ENCODE measurements at places on chromosomes 5 and 9.
A peak's percentile ranks its signal among the peaks of the same experiment; 100 is the strongest.

- no peak for DNase-seq
Measured at GRCh38 chr9:111037356-111037707, 938 bp downstream of the LPAR1 start.

GRCh38 chr5:66230551-66230950, 86.5 kb downstream of the SREK1 start:
- no peak for DNase-seq

- DNase-seq, result no peak
Measured at GRCh38 chr5:41797662-41798061, 72.6 kb downstream of the OXCT1 start.

GRCh38 chr5:15692706-15693381, 192.9 kb downstream of the FBXL7 start:
- DNase-seq, result no peak

DNA sequence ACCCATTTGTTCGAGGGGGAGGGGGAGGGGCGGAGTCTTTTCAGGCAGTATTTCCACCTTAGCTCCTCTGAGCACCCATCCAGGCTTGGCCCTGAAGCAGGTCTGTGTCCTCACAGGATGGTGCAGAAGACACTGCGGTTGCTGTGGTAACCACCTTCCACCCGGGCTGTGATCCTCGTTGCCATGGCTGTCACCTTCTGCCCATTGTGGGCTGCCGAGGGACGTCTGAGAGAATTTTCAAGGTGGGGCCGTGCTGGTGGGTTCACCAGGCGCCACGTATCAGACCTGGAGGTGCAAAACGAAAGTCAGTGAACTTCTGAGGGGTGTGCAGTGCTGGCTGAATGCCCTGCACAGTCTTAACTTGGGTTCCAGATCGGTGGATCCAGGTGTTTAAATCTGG, 26.7 kb downstream of the POLR1E start:
- DNase-seq, result no peak

DNA sequence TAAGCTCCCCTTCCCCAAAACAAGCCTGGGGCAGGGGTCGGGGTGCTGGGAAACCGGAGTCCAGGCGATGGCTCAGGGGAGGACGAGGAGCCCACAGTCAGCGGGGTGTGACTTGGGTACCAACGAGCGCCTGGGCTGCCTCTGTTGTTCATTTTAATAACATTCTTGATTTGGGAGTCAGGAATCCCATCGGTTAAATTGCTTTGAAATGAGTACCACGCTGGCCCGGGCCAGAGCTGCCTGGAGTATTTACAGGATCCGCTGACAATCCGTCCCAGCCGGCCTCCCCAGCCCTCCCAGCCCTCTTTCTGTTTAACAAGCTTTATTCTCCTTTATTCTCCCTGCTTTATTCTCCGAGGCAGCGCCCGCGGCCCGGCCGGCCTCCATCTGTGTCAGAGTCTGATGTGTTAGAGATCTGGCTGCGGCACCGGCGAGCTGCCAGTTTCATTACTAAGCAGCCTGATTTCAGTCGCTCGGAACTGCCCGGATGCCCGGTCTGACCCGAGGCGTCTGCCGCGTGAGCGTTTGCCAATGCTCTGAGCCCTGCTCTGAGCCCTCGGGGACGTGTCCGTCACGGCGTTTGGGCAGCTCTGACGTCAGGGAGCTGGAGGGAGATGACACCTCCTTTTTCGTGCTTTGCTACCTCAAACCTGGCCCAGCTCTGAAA, 16.5 kb upstream of the QRFP start:
- no peak for DNase-seq

DNA sequence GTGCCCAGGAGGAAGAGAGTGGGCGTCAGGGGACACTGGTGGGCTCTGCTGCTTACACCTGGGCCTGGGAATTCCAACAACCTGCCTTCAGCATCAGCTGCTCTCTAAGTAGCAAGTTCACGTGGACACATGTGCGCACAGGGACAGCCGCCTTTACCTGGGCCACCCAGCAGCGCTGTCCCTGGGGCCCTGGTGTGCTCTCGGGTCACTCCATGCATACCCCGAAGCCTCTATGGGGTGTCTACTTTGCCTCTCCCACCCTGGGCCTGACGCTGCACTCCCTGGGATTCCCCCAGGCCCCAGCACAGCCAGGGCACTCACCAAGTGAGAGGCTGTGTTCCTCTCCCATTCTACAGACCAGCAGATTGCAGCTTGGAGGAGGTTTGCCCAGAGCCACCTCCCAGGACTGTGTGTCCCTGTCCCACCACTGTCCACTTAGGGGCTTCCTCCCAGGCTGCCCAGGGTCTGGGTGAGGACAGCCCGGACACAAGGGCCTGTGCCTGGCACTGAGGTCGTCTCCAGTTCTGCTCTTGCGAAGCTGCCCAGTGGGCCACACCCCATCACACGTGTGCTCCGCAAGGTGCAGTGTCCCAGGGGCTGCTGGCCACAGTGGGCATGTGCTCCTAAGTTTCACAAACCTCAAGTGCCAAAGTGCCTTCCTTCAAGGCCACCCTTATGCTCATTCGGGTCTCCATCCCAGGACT, 5.9 kb downstream of the NINJ1 start:
- DNase-seq, result no peak

DNA sequence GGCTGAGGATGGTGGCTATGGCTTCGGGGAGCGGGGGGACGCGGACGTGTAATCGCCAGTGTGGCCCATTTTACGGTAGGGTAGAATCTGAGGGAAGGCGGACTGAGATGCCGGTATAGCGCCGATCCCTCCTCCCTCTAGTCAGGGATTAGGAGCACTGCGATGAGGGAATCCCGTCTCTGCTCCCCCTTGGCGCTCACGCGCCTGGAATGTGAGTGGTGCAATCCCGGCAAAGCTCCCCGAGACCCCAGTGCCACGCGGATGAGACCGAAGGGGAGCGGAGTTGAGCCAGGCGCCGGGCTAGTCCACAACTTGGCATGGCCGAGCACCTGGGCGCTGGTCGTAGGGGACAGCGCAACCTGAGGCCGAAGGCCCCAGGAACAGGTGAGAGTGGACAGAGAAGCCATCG, 2.2 kb downstream of the NPR3 start:
- DNase-seq, result no peak

DNA sequence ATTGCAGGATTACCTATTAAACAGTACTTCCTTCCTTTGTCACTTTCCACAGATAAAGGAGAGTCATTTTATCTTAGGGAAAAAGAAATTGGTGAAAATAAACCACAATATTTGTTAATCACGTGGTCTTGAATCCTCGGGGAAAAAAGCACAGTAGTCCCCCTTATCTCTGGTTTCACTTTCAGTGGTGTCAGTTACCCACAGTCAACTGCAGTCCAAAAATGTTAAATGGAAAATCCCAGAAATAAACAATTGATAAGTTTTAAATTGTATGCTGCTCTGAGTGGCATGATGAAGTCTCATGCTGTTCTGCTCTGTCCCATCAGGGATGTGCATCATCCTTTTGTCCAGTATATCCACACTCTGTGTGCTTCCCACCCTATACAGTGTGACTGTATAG, 405.2 kb upstream of the MPDZ start:
- no peak for DNase-seq

GRCh38 chr5:36495611-36496010, 110.8 kb upstream of the SLC1A3 start:
- no peak for DNase-seq

GRCh38 chr9:135213566-135213965, 126.1 kb downstream of the OLFM1 start:
- no peak for DNase-seq

GRCh38 chr5:26003966-26004365, 1034.4 kb downstream of the CDH9 start:
- DNase-seq, result no peak

DNA sequence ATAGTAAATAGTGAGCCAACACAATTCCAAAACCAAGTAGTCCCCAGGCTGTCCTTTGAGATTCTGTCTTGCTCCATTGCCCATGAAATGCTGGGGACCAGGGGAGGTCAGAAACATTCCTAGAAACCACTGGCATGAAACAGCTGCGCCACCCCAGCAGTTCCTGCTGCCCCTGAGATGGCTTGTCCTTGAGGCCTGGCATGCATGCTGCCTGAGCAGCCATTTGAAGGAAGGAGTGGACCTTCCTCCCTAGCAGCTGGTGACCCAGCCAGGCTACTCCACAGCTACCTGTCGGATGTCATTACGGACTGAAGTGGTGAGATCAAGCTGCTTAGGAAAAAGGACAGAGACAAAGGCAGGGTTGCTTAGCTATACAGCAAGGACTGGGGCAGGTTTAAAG, 260.6 kb downstream of the DENND1A start:
- no peak for DNase-seq

DNA sequence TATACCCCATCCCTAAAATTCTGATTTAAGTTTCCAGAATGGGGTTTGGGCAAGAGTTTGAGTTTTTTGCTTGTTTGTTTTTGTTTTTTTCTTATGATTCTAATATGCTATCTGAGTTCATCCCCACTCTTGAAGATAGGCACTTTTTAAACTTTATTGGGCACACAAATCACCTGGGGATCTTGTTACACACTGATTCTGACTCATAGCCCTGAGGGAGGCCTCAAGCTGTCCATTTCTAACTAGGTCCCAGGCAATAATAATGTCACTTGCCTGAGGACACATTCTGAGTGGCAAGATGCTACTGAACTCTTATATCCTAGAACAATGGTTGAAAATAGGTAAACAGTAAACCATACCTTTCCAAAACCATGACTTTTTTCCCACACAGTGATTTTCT, 22.8 kb upstream of the ABLIM3 start:
- no peak for DNase-seq

DNA sequence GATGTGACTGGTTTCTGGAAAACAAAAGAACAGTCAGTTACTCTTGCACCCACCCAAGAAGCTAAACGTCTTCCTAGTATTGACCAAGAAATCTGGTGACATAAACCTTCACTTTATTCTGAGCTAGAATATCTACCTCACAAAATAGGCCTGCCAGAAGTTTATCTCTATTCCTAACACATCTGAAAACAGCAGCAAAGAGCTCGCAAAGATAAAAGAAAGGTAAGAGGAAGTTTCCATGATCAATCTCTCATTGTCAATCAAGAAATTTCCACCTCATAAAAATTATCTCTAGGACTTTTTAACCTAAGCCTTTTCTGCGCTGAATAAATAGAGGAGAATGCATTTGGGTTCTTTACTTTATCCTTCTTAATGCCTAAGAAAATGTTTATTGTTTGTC, 17.3 kb upstream of the ZNF474 start:
- DNase-seq, result no peak

GRCh38 chr9:91421128-91421765, 2.4 kb downstream of the NFIL3 start:
- no peak for DNase-seq

DNA sequence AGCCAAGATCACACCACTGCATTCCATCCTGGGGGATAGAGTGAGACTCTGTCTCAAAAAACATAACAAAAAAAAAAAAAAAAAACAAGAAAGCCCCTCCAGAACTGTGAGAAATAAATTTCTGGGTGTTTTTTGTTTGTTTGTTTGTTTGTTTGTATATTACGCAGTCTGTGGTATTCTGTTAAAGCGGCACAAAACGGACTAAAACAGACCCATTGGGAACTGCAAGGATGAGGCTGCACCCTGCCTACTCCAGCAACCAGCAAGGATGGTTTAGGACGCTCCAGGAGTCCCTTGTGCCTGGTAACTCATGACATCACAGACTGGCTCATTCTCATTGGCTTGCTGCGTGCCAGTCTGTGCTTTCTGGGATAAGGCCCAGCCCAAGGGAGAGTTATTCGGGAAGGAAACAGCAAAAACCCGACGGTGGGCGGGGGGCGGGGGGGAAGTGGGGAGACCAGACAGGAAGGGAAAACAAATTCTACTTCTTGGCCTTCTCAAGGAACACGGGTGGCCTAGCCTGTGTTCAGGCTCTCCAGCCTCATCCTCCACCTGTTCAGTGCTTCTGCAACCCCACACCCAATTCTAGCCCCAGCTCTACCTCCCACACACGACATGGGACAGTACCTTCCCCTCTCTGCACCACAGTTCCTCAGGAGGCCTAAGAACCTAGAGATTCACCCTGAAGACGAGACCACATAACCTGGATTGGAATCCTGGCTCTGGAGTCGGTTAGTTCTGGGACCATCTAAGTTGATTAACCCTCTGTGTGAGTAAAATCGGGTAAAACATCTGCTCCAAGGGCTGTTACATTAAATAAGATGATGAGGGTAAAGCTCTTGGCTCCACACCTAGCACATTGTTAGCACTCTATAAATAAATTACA, 2.8 kb downstream of the CD74 start:
- peak; percentile 17 for DNase-seq

DNA sequence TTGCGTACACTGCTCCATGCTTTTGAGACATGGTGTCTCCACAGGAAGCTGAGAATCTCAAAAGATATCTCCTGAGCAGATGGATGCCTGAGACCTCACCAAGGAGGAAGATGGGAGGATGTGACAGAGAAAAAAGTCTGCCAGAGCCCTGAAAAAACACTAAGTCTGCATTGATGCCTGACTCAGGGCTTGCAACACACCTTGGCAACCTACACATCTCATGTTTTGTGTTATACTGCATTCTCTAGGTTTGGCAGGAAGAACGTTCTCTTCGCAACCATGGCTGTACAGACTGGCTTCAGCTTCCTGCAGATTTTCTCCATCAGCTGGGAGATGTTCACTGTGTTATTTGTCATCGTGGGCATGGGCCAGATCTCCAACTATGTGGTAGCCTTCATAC, 19.2 kb downstream of the SLC22A4 start:
- DNase-seq, result no peak

DNA sequence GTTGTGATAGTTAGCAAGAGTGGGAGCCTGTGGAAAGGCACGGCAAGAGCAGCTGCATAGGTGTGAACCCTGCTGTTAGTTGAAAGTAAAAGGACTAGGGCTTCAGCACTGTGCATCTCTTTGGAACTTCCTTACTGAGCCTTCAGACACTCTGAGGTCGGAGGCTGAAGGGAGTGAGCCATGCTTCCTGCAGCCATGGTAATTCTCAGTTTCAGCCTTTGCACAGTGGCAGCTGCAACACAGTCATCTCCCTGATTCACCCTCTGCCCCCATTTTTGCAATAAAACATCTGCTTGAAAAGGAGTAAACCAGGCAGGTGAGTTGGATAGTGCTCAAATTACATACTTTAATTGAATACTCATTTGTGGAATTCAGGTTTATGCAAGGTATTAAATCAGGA, 6.5 kb upstream of the TLE4 start:
- no peak for DNase-seq

DNA sequence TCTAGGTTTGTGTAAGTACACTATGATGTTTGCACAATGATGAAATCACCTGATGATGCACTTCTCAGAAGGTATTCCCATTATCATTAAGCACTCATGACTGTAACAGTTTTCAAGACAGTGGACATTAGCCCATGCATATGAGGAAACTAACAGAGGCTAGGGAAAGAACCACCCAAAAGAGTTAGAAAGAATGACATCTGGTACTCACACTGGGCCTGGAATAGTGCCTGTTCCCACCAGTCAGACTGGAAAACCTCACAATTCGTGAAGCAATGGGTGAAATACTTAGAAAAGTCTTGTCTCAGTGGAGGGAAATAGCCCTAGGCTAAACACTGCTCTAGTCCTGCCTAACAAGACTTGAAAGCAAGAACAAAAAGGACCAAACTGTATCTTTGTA, 117.4 kb upstream of the GDNF start:
- no peak for DNase-seq

- no peak for DNase-seq
Measured at GRCh38 chr5:93189707-93190120, 391.3 kb downstream of the NR2F1-AS1 start.

GRCh38 chr5:6638236-6638635, 5.0 kb downstream of the SRD5A1 start:
- no peak for DNase-seq

Data from stimulated activated CD4-positive, alpha-beta T cell treated with anti-CD3 and anti-CD28 coated beads, TNF-alpha, amount 100 ng/mL, for 1 hour (primary cell).